Activated CD4-positive, alpha-beta T cell treated with anti-CD3 and anti-CD28 coated beads, Interleukin-2, amount 10 ng/mL, durations not matched to agents 7 days and 5 days (primary cell): ENCODE measurements at places on chromosomes 4 and X. TPM values are rescaled to one million over a fixed set of nuclear protein-coding genes. Genes with fewer than 3 reads are reported as not detected.

ASB12 gene
- total RNA-seq, result not detected

PDE6B gene
- 18.7 TPM for total RNA-seq

GRCh38 chr4:121096629-121097028 is 24.3 kb upstream of the NDNF start:
- no peak for DNase-seq

MAGEA11 gene
- total RNA-seq, result not detected

PDGFC gene
- not detected for total RNA-seq

HPGD gene
- total RNA-seq, result 7.3 TPM

DNA sequence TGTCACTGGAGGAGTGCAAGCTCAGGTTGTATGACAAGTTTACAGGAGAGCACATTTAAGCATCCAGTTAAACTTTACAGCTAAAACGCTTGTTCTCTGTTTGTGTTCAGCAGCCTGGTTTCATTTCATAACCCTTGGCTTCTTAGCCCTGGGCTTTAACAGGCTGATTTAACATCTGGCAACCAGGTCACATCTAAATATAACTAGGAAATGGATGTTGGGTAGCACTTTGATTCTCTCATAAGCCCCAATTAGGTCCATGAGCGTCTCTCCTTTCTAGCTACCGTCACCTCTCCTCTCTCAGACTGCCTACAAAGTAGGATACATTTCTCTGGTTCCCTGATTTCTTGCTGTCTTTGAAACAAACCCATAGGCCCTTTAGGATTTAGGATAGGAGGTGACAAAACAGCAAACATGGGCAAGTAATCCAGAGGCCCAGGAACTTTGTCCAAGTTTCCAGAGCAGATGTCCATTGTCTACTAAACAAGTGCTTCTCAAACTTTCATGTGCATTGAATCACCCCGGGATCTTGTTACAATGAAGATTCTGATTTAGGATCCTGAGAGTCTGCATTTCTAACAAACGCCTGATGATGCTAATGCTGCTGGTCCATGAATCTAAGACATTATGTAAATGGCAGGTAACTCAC is 22.5 kb downstream of the OTUD6A start:
- DNase-seq, result no peak

DNA sequence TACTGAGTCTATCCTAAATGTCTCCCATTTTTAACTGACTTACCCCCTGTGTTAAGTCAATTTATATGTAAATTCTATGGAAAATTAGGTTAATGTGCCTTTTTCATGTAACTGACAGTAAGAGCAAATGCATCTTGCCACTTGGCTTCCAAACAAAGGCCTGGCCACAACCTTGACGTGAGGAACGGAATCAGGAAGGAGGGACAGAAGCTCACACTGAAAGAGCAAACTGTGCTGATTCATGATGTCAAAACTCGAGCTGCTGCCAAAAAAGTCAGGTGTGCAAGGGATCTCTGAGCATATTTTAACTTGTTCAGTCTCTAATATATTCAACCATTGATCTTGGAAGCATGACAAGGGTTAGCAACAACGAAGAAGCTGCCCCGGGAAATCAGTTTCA is 35.8 kb downstream of the GPM6A start:
- DNase-seq, result no peak

RBM46 gene
- total RNA-seq, result not detected

TRIM61 gene
- 1.1 TPM for total RNA-seq

- DNase-seq, result no peak
These were observed 88.6 kb downstream of the IRF2 start for GRCh38 chr4:184385705-184386141.

PLP1 gene
- total RNA-seq, result not detected

AFP gene
- total RNA-seq, result not detected

GRCh38 chr4:127210893-127211649 is 421.7 kb upstream of the INTU start:
- no peak for DNase-seq

GRCh38 chr4:189804894-189805293 is 135.8 kb upstream of the FRG1 start:
- no peak for DNase-seq

DNA sequence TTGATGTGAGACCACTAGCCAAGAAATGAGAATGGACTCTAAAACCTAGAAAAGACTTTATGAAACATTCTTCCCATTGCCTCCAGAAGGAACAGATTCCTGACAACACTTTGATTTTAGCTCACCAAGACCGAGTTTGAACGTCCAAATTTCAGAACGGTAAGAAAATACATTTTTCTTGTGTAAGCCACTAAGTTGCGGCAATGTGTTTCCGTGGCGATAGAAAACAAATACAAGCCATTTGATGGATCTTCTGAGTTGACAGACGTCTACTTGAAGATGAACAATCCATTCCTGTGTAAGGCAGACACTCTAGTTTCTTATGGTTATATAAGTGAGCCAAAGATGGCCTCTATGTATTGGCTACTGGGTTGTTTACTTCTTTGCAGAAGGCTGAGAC is 52.5 kb downstream of the HS3ST1 start:
- DNase-seq, result no peak

AWAT2 gene
- not detected for total RNA-seq

SSX3 gene
- total RNA-seq, result not detected

GRCh38 chrX:71098302-71098701 is 2.7 kb downstream of the FOXO4 start:
- DNase-seq, result peak; percentile 80

DNA sequence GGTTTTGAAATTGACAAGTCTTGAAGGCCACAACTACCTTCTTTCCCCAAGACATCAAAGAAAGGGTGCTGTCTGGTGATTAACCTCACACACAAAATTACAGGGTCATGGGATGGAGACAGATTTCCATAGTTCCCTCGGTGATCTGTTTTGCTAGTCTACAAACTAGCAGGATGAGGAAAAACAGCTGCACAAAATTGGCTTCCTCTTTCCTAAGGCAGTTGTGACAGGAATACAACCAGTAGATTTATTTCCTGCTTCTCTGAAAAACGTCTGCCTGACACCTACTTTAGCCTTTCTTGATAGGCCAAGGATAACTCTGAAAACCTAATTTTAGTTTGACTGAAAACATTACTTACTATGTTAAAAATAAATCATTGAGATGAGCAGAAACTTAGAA is 39.6 kb downstream of the DKK2 start:
- no peak for DNase-seq

DNA sequence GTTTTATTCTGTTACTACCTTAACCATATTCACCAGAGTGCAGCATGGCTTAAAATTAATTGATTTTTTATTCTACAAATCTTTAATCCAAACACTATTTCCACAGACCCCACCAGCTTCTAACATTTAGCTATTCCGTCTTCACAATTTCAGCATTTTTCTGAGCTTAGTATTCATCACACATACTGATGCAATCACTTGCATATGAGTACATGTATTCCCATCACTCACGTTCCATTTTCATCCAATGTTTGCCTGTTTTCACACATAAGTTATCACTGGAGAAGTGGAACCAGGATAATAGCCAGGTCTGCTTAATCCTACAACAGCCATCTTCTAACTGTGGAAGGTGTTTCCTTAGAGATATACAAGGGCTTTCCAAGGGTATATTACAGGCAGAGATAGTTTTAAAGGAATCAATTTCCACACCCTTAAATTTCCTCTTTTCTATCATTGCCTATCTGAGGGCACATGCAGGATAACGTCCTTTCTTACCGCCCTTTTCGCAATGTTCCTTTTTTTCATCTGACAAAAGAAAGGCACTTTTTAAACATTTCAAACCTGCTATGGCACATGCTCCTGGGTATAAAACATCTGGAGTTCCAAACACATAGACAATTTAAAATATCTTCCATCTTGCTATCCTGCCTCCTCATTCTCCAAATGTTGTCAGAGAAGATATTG is 115.8 kb downstream of the CORIN start:
- DNase-seq, result no peak

DNA sequence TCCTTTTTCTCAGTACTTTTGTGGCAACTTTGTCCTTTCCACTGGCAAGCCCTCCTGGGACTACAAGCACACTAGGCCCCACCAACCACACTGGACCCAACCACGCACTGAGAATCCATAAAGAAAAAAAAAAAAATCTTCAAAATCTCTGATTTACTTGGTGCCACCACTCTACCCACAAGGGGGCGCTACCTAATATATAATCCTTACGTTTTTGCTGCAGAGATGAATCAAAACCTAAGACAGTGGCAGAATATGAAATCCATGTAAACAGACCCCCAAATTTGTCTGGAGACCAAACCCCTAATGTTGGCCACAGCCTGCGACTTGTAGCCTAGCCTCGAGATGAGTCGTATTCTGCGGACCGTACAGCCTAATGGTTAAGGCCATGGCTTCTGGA is 63.5 kb upstream of the ARHGAP36 start:
- DNase-seq, result peak; percentile 6

GRCh38 chrX:119421016-119421705 is 22.0 kb downstream of the SLC25A43 start:
- DNase-seq, result no peak

MBNL3 gene
- total RNA-seq, result 33.7 TPM

GRK4 gene
- total RNA-seq, result 5.2 TPM

POLA1 gene
- 37.0 TPM for total RNA-seq

GRCh38 chr4:169428376-169428775 is 157.6 kb upstream of the SH3RF1 start:
- no peak for DNase-seq

- DNase-seq, result no peak
These were observed 141.5 kb downstream of the CHM start for GRCh38 chrX:85905851-85906250.
